Bronchial epithelial cell (primary cell): ENCODE measurements at places on chromosomes 7 and 10. TPM values are rescaled to one million over a fixed set of nuclear protein-coding genes. Genes with fewer than 3 reads are reported as not detected.
A peak's percentile ranks its signal among the peaks of the same experiment; 100 is the strongest.

DNA sequence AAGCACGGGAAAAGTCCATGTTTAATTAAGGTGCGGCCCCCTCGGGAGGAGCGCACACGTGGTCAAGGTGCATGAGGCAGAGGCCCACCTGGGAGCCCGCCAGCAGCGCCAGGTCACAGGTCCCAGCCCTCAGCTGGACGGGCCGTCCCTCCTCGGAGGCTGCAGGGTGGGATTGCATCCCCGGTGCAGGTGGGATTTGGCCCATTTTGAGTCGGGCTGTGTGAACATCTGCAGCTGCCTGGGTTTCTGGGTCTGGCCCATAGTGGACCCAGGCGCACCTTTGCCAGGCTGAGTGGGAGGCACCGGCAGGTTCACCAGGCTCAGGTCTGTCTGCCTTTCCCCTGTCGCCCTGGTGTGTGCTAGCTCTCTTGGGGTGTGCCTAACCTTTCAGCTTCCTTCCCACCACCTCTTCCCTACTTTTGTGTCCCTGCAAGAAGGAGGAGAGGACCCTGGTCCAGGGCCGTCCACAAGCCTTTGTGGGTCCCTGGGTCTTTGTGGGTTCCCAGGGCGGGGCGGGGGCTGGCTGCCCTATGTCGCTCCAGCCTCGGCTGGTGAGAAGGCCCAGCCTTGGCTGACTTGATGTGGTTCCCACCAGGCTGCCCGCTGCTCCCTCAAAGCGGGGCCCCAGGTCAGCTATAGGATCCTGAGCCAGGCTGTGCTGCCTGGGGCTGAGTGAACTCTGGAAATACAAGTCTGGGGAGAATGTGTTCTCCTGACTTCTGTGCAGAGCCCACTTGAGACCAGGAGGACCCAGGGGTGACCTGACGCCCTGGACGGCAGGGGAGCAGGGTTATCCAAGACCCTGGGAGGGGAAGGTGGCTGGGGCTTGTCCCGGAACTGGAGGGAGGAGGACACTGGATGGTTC, 186.7 kb upstream of the SHH start:
- DNase-seq: no peak

DNA sequence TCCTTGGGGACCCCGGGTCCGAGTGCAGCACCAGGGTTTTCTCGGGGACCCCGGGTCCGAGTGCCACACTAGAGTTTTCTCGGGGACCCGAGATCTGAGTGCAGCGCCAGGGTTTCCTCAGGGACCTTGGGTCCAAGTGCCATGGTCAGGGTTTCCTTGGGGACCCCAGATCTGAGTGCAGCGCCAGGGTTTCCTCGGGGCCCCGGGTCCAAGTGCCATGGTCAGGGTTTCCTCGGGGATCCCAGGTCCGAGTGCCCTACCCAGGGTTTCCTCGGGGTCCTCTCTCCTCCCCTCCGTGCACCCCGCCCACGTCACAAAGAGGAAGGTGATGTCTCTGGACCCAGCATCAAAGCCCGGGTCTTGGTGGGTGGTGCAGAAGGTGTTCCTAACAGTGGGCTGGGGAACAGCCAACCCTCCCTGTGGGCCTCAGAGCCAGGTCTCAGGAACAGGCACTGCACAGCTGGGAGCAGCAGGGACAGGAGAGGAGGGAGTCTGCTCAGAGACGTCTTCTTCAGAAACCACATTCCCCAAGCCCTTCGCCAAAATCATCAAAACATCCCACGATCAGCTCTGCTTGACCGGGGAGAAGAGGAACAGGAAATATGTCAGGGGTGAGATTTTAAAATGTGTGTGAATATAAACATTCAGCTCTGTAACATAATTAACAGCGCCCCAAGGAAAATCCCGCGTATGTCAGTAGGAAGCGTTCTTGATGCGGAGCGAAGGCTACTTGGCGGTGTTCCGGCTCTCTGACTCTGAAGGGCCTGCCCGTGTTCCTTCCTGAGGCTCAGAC, 540.7 kb downstream of the DNAJB6 start:
- DNase-seq: no peak

ZNF248 gene
- total RNA-seq: 6.1 and 8.1 TPM in 2 replicates

SUGCT gene
- 7.4 and 11.6 TPM in 2 replicates for total RNA-seq

NXPH1 gene
- total RNA-seq: not detected in 2 replicates

MKI67 gene
- total RNA-seq: 0.26 and 0.64 TPM in 2 replicates

FAM13C gene
- total RNA-seq: under 0.01 TPM in 1 of 2 replicates, not detected in the other

DNA sequence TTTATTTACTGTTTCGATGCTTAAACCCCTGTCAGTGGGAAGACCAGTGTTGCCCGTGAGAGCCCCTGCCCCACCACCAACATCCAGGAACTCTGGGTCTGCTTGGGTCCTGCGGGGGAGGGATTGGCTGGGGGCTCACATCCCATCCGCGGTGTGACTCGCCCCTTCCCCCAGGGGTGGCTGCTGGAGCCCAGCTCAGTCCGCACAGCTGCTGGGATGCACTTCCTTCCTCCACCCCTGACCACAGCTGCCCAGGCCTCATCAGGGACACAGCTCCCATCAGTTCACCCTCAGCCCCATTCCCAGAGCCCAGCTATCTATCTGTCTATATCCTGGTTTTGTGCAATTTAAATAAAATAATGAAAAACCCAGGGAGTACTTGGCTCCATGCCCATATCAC, 54.5 kb downstream of the JAKMIP3 start:
- no peak for DNase-seq

DNA sequence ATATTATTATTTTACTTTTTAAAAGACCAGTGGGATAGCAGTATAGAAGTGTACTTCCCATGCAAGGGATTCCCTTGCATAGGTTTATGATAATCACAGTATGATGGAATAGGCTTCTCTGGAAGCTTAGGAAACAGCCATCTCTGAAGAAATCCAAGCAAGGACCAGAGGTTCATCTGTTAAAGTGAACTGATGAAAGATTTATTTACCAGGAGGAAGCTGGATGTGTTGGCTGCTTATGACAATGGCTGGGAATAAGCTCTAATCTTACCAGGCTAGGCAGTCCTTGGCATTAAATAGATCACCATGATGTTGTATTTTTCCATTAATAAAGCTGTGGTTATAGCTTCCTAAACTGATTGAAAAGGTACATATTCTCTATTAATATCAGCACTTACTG, 32.0 kb downstream of the FRA10AC1 start:
- no peak for DNase-seq

ANKRD22 gene
- total RNA-seq: 5.3 and 17.7 TPM in 2 replicates

- DNase-seq: peak; percentile 47
Measured at GRCh38 chr10:87656431-87657072, 3.1 kb upstream of the PAPSS2 start.

LRRC61 gene
- 7.6 and 8.2 TPM in 2 replicates for total RNA-seq

DNA sequence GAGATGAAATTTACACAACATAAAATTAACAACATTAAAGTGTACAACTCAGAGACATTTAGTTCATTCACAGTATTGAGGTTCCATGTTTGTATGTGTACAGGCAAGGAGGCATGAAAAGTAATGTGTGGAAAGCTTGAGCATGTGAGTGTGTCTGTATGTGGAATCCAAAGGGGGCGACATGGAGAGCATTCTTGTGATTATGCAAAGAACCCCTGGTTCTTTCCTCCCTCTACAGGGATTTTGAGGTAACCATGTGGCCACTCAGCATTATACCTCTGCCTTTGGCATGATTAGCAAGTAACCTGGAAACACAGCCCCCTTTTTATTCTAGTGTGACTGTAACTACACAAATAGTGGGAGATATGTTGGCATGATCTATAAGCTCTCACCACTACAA, 21.0 kb downstream of the OR2F1 start:
- peak; percentile 7 for DNase-seq

SPDYE11 gene
- not detected in 2 replicates for total RNA-seq

GPR37 gene
- total RNA-seq: 1.6 and 3.7 TPM in 2 replicates

DNA sequence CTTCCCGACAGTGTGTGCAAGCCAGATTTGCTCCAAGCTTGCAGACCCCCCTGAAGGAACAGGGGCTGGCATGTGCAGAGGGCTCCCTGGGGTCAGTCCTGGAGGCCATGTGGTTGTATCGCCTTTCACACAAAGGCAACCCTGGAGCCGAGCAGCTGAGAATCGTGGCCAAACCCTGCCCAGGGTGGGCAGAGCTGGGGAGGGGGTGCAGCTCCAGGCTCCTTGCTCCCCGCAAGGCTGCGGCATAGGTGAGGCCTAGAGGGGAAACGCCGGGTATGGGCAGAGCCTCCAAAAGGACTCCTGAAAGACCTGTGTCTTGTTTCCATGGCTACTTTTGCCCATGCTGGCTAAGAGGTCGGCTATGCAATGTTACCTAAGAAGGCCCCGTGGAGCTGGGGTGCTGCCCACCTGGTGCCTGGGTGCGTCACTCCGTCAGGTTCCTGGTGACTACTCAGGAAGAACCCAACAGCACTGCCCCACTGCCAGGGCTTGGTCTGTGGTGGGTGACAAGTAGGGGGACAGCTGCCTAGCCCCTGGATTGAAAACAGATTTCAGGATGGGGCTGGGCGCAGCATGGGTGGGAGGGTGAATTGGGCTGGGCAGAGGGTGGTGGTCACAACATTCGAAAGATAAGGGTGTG, 171.0 kb upstream of the SHH start:
- no peak for DNase-seq

PNLIP gene
- under 0.01 TPM in 2 replicates for total RNA-seq

GRCh38 chr10:12681252-12681651, 320.3 kb downstream of the CCDC3 start:
- DNase-seq: no peak

- DNase-seq: no peak
Measured at GRCh38 chr7:84848219-84848973, 338.5 kb downstream of the SEMA3D start.

- no peak for DNase-seq
Measured at GRCh38 chr10:79243181-79244067, 103.8 kb upstream of the PPIF start.

- DNase-seq: no peak
Measured at GRCh38 chr7:48099781-48100180, 10.7 kb downstream of the UPP1 start.

GRCh38 chr7:124201768-124202349, 169.0 kb upstream of the TMEM229A start:
- DNase-seq: peak; percentile 4

- DNase-seq: no peak
Measured at GRCh38 chr10:4429571-4429970, 396.4 kb upstream of the AKR1E2 start.

DNA sequence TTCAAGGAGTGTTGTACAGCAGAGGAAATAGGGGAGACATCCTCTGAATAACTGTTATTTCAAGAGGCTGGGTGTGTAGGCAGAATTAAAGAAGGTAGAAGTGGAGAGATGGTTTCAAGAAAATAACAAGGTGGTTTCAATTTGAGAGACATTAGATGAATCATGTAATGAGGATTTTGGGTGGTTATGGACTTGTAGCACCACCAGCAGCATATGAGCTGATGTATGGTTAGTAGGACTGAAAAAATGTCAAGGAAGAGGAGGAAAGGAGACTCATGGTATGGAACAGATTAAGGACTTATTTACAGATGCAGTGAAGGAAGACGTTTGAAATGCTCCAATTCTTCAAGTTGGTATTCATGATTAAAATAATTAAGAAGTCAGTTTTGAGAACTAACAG, 166.2 kb downstream of the EXOC4 start:
- DNase-seq: no peak

DNA sequence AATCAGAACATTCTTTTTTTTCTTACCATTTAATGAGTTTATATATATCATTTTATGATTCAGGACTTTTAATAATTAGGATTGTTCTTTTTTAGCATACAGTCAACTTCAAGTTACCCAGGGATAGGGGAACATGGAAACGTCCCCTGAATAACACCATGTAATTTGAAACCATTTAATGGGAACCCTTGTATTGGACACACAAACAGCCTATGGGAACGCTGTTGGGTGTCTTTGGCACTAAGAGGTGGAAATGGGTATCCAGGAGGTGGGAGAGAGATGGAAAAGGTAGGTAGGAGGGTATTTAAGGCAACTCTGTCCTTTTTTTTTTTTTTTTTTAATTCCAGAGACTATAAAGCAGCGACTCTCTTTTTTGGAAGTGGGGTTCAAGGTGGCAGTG, 2.6 kb downstream of the LUC7L2 start:
- no peak for DNase-seq

TMEM26 gene
- total RNA-seq: under 0.01 TPM in 1 of 2 replicates, not detected in the other

ANKRD61 gene
- 0.26 TPM in 1 of 2 replicates, not detected in the other for total RNA-seq

DNA sequence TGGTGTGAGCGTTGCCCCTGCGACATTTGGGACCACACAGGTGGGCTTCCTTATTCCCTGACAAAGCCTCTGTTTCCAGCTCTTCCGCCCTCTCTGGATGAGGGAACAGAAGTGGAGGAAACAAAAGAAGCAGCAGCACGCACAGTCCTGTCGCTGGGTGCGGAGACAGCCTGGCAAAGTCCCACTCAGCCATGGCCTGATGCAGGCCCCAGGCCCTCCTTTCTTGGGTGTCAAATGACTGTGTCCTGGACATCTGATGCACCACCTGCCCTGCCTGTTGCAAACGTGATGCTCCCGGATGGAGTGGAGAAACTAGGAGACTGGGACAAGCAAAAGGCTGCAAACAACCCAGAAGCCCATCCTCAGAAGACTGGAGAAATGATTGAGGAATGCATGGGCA, 20.7 kb downstream of the ZMIZ2 start:
- no peak for DNase-seq

HMX3 gene
- total RNA-seq: 0.13 TPM in 1 of 2 replicates, not detected in the other

DNA sequence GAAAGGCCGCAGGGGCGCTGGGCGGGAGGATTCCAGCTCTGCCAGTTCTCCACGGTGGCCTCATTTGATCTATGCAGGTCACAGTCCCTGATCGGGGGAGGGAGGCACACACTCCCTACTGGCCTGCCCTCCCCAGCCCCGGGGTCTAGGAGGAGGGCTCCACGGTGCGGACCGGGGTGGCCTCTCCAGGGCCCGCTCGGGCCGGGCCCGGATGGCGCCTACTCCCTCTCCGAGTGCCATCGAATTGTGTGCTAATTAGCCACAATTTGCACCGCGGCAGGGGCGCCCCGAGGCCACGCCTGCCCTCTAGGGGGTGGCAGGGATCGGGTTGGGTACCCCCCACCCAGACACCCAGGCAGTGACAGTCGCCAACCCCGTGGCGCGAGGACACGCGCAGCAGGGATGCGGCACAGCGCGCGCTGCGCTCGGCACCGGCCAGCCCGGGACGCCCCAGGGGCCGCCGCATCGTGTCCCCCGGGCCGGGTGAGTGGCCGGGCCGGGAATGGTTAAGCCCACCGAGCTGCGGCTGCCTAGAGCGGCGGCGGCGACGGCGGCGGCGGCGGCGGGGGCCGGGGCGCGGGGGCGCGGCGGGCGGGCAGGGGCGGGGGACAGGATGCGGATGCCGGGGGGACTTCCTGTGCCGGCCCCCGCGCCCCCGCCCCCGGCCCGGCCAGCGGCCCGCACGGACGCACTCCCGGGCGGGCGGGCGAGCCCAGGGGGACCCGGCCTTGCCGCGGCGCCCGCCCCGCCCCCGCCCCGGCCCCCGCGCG, at the start of gene ZNF853:
TSS of gene ZNF853 (plus strand) at position 658 of the 770 bp plus-strand sequence. CDS start 565 bp downstream, outside the sequence.
- DNase-seq: no peak
